Stimulated activated CD4-positive, alpha-beta T cell treated with anti-CD3 and anti-CD28 coated beads, TNF-alpha, amount 100 ng/mL, for 24 hours (primary cell): ENCODE measurements at places on chromosomes 3 and 15.
A peak's percentile ranks its signal among the peaks of the same experiment; 100 is the strongest.

DNA sequence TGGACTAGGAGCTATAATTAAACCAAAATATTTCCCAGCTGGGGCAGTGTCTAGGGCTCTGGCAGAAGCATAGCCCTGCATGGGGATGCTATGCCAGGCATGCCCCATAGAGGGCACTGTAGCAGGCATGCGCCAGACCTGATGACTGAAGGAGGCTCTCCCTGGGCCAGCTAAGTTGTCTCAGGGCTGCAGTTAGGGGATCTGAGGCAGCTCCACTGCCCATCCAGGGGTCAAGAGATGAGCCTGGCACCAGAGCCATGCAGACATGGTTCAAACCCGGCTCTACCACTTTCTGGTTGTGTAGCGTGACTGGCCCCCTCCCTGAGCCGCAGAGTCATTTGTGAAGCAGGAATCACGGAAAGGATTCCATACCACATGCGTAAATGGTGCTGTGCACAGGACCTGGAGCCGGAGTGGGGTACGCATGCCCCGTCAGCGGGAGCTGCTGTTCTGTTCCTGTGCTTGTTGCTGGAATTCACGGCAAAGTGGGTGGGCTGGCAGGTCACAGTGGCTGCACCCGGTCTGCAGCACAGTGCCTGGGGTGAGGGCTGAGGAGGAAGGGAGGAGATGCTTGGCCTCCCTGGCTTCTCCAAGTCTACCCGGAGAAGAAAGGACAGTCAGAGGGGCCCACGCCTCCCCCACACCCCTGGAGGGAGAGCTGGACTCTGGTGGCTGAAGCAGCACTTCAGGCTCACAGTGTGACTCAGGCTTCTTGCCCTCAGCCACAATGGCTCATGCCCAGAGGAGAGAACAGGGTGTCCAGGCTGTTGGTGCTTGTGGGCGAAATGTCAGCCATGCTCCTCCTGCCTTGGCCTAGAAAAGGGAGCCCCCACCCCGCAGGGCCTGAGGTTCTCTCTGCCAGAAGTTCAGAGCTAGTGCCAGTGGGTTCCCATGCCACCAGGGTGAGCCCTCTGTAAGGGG lies 43.1 kb downstream of the DNASE1L3 start:
- peak; percentile 29 for DNase-seq

DNA sequence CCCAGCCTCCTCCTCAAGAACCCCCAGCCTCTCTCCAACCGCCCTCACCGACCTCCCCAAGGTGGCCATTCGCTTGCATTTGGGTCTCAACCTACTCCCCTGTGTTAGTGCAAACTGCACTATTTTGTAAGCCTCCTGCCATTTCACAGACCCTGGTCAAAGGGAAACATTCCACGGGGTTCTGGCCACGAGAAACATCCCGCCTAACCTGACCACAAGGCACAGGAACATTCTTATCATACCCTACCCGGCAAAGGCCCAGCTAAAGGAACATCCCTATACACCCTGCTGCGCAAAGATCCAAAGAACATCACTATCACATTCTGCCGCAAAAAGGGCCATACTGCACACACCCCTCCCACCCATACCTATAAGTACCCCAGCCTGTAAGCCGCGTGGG lies 22.9 kb downstream of the RPSA start:
- DNase-seq = no peak

DNA sequence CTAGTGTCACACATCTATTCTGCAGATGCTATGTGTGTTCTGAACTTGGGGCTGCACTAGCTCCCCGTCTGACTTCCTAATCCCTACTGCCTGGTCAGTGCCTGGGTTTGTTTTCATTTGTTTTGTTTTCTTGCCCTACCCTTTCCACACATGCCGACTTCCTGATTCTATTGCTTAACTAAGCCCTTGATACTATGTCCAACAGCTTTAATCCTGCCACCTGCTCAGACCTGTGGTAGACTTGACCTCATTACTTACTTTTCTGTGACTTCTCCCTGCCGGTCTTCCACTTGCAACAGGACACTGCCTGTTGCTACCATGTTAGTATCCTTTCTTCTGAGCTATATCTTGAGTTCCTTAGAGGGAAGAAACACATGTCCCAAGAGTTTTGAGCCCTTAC lies 39.3 kb upstream of the CEMIP start:
- no peak for DNase-seq

DNA sequence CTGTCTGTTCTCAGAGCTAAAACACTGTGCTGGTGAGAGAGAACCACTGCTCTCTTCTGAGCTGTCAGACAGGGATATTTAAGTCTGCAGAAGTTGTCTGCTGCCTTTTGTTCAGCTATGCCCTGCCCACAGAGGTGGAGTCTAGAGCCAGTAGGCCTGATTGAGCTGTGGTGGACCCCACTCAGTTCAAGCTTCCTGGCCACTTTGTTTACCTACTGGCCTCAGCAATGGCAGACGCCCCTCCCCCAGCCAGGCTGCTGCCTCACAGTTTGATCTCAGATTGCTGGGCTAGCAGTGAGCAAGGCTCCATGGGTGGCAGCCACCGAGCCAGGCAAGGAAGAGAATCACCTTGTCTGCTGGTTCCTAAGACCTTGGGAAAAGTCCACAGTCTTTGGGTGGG lies 21.0 kb upstream of the CACNA1D start:
- DNase-seq = no peak

- DNase-seq = no peak
Measured at GRCh38 chr15:63020128-63020527, 22.4 kb upstream of the TPM1 start.

DNA sequence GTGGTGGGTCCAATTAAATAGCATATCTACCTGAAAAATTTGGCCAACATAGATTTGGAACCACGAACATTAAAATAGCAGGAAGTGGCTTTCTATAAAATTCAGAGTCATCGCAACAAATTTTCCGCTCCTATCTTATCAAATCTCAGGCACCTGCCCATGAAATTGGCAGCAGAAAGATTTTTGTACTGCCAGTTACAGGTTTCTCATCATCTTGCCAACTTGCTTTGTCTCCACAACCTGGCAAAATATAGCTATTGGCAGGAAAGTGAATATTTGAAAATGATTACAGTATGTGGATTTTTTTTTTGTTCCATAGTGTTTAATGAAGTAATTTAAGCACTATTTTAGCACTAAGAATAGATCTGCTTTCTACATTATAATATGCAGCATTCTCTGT lies 161.6 kb upstream of the LRRC3B start:
- no peak for DNase-seq

DNA sequence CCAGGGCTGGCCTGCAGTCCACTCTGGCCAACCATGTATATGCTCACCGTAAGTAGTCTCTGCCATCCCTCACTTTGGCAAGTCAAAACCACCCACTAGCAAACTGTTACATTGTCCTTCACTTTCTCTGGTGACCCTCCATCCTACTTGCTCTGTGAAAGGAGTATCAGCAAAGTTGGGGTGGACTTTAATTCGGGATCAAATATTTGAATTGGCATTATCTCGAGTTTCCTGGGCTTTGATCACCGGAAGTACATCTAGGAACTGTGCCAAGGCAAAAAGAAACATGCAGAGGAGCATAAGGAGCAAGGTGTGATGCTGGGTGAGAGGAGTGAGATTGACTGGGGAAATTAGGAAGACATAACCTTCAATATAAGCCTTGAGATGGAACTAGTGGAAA lies 188.9 kb upstream of the P2RY1 start:
- DNase-seq = no peak

DNA sequence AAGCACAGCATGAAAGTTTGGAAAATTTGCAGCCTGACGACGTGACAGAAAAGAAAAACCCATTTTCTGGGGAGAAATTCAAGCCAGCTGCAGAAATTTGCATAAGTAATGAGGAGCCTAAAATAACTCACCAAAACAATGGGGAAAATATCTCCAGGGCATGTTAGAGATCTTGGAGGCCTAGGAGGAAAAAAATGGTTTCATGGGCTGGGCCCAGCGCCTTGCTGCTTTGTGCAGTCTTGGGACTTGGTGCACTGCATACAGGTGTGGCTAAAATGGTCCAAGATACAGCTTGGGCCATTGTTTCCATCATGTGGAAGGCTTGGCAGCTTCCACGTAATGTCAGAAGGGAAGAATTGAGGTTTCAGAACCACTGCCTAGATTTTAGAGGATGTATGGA lies 428.5 kb upstream of the FRG2C start:
- no peak for DNase-seq

- no peak for DNase-seq
Measured at GRCh38 chr3:17115186-17115585, 230.4 kb downstream of the PLCL2 start.

DNA sequence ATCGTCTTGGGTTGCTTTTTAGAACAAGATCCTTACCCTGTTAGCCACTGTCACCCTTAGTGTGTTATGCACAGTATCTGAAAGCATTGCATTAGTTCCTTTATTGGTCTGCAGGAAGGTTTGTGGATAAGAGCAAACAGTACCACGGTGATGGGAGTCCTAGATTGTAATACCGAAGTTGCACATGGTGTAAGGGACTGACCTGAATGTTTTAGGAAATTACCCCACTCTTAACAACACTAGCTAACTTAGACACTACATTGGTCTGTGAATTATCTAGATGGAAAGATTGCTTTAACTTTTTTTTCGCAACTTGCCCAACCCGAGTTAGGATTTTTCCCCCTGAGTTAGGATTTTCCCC lies 1.3 kb downstream of the STT3B start:
- no peak for DNase-seq

GRCh38 chr15:94951538-94951937 lies 720.2 kb downstream of the MCTP2 start:
- no peak for DNase-seq

DNA sequence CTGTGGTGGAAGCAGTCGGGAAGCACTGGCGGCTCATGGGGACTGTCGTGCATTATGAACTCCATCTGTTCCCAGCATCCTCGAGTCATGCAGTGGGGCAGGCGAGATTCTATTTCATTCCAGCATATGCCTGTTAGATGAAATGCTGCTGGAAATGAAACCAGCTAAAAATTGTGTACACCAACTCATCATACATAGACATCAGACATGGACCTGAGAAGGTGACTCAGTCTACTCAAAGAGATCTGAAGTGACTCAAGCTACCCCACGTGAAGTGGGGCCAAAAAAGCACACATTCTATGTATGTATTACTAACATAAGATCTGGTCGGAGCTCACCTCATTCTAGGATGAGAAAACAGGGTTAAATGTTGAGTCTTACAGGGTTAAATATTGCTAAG lies 47.5 kb upstream of the FAM98B start:
- no peak for DNase-seq

DNA sequence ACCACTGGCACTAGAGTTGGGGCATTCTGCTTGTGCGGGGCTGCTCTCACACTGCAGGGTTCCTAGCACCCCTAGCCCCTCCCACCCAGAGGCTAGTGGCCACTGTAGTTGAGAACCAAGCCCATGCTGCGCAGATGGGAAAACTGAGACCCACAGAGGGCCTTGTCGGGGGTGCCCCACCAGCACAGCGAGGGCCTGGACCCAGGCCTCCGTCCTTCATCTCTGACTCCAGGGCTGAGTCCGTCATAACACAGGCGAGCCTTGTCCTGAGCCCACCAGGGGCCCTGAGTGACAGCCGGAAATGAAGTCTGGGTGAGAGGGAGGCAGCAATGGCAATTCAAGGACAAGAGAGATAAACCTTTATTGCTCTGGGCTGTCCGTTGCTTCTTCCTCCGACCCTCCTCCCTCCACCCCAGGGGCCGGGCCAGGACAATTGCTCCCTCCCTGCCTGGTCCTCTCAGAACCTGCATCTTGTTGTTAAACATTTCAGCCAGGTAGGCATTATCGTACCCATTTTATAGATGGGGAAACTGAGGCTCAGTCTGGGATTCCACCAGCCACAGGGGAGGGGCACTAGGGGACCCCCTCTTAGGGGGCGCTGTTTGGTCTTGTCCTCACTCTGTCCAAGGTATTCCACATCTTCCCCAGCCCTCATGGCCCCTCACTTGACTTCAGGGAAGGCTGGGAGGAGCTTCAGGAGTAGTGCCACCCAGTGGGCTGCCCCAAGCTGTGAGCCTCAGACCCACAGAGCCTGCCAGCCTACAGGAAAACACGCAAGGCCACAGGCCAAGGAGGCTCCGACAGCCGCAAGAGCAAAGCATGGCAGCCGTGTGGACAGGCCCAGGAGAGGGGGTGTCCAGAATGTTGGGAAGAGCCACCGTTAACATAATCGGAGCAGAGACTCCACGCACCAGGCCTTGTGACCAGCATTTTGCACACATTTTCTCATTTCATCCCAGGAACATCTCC lies 4.4 kb upstream of the GRIP2 start:
- no peak for DNase-seq

DNA sequence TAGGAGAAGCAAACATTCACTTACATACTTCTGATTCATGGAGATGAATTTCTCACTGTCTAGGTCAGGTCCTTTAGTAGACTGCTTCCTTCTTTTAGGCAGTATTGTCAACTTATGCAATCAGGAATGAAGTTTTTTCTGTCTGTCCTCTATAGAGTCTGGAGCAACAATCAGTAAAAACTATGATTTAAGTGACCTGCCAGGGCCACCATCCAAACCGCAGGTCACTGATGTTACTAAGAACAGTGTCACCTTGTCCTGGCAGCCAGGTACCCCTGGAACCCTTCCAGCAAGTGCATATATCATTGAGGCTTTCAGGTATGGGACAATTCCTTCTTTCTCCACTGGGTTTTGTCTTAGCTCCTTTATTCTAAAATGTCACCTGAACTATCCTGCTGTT lies 523.1 kb downstream of the ROBO2 start:
- no peak for DNase-seq

DNA sequence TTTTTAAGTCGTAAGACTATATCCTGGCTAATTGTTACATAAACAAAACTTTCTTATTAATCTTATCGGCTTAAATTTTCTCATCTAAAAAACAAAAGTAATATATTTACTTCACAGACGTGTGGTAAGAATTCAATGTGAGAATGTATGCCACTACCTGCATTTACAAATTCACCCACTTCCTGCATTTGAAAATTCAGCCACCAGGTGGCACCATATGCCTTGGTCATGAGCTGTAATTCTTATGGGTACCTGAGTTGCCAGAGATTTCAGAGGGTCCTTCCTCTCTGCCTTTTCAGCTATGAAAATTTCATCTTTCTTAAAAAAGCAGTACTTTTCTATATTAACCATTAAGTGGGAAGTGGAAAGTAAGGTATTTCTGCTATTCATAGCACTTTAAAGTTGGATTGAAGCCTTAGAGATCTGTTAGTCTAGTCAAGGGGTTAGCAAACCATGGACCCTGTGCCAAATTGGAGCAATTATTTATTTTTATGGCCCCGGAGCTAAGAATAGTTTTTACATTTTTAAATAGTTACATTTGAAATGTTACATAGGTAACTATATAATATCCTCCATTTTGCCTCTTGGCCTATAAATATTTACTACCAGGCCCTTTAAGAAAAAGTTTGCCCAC lies 127.8 kb downstream of the HCN4 start:
- DNase-seq = peak; percentile 64

GRCh38 chr15:98853617-98854420 lies 153.8 kb downstream of the PGPEP1L start:
- no peak for DNase-seq

DNA sequence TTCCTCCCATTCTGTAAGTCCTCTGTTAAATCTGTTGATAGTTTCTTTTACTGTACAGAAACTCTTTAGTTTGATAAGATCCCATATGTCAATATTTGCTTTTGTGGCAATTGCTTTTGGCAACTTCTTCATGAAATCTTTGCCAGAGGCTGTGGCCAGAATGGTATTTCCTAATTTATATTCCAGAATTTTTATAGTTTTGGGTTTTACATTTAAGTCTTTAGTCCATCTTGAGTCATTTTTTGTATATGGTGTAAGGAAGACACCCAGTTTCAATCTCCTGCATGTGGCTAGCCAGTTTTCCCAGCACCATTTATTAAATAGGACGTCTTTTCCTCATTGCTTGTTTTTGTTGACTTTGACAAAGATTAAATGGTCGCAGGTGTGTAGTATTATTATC lies 372.4 kb upstream of the CADM2 start:
- DNase-seq = no peak

- no peak for DNase-seq
Measured at GRCh38 chr15:57859130-57859685, 152.7 kb downstream of the POLR2M start.
